ENCODE measurements at places on chromosomes 2 and 18.

DNA sequence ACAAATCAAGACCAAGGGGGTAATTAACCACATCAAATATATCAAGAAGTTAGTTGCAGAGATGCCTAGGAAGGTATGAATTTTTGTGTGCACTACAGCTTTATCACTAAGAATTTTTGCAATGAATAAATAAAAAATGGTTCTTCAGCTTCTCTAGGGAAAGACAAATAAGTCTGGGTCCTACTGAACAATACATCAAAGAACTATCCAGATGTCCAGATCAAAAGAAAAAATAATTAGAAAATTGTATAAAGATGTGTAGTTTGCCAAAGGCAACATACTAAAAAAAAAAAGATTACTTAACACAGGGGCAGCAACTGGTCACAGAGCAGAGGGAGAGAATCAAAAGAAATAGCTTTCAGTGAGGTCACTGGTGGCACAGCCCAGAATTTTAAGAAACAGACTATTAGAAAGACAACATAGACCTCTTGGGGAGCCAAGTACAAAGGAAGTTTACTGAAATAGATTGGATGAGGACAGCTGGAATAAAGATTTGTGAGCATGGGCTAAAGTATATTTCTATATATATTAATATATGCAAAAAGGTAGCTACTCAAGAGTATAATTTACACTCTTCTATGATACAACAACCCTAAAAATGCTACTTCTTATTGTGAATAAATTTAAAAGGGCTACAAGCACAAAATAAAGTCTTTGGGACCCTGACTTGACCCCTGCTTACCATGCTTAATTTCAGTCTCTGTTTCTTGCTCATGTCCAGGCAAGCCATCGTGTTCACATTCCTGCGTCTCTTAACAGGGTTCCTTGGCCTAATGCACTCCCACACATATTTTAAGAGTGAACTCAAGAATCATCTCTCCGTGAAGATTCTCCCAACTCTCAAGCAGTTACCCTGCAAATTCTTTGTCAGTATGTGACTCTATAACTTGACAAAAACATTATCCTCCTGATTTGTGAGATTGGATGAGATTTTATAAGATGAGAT, 99.0 kb upstream of the GRB14 start:
- DNase-seq: no peak

- no peak for DNase-seq
Measured at GRCh38 chr2:96890726-96891385, 21.0 kb upstream of the SEMA4C start.

- DNase-seq: no peak
Measured at GRCh38 chr18:9803063-9803697, 82.6 kb upstream of the TXNDC2 start.

DNA sequence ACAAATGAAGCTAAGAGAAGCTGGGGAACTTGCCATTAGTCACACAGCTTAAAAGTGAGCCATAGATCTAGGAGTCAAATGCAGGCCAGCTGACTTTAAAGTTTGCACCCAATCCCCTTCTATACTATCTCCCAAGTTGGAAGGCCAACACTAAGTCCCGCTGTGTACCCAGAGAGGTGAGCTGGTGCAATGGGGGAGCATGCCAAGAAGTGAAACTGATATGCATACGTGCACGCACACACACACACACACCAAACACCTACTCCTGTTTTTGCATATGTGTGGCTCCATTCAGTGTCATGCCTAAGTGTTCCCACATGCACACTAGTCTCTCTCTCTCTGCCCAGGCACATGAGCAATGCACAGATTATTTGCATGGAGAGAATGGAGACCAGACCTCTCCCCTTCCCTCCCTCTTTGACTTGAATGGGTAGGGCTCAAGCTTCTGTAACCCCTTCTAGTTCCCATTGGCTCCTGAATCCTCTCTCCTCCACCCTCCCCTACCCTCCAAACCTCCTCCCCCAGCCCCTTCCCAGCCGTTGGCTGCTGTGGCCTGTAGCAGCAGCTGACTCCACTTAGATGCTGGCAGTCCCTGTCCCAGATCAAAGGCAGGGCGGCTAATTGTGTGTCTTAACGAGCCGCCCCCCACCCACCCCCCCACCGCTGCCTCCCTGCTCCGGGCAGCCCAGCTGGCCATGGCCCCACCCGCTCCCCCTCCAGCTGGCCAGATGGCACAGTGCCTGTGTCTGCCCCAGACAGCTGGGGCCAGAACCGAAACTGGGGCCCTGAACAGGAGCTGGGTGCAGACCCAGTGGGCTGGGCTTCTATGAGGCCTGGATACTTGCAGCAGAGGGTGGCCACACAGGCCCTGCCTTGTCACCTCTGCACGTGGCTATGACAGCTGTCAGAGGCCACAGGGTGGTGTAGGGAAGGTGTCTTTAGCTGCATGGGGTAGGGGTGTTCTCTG, 5.6 kb downstream of the WNT10A start:
- DNase-seq: no peak

Measured in effector memory CD8-positive, alpha-beta T cell (primary cell).